ENCODE measurements at places on chromosomes 5 and 9.

- peak; percentile 67 for DNase-seq
These were observed 10.5 kb upstream of the TRIM36 start for GRCh38 chr5:115180165-115180709.

GRCh38 chr5:104283136-104283535 is 720.5 kb upstream of the NUDT12 start:
- DNase-seq, result no peak

DNA sequence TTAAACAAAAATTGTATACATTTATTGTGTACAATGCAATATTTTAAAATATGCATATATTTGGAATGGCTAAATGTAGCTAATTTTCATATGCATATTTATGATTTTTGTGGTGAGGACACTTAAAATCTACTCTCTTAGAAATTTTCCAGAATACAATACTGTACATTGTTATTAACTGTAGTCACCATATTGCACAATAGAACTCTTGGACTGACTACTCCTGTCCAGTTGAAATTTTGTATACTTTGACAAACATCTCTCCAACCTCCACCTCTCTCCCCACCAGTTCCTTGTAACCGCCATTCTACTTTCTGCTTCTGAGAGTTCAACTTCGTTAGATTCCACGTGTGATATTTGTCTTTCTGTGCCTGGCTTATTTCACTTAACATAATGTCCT is 49.2 kb upstream of the TAF11L2 start:
- no peak for DNase-seq

DNA sequence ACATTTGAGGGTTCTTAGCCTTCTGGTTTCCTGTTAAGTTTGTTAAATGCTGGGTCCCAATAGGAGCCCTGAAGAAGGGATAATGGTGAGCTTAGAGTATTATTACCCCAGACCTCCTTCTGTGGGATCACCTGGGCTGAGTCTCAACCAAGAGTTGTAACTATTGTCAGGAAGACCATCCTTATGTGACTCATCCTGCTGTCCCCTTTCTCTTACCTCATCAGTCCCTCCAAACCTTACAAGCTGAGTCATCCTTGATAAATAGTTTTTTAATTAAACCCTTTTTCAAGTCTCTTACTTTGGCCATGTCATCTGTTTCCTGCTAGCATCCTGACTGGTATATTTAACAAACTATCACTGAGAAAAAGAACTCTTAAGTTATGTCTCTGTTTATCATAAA is 502.8 kb downstream of the LRRC70 start:
- DNase-seq, result no peak

- no peak for DNase-seq
These were observed 561.1 kb downstream of the PDE4D start for GRCh38 chr5:59332236-59332973.

- DNase-seq, result no peak
These were observed 1.3 kb upstream of the HAND1 start for GRCh38 chr5:154479160-154479943.

- DNase-seq, result no peak
These were observed 671.9 kb downstream of the NR2F1-AS1 start for GRCh38 chr5:92908952-92909601.

DNA sequence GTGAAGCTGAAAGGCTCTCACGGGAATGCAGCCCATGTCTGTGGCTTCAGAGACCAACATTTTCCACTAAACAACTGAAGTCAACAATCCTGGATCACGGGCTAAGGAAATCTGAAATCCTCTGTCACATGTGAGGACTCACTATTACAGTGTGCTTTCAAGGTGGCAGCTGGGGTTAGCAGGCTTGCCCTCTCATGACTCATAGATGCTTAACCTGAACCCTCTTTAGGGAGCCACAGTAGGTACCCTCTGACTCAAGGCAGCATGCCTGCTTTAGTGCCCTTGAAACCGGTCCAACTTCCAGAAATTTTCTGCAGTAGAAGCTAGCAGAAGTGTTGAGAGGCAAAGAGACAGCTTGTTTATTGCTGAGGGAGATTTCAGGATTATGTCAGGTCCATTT is 232.5 kb downstream of the GABRB2 start:
- no peak for DNase-seq

DNA sequence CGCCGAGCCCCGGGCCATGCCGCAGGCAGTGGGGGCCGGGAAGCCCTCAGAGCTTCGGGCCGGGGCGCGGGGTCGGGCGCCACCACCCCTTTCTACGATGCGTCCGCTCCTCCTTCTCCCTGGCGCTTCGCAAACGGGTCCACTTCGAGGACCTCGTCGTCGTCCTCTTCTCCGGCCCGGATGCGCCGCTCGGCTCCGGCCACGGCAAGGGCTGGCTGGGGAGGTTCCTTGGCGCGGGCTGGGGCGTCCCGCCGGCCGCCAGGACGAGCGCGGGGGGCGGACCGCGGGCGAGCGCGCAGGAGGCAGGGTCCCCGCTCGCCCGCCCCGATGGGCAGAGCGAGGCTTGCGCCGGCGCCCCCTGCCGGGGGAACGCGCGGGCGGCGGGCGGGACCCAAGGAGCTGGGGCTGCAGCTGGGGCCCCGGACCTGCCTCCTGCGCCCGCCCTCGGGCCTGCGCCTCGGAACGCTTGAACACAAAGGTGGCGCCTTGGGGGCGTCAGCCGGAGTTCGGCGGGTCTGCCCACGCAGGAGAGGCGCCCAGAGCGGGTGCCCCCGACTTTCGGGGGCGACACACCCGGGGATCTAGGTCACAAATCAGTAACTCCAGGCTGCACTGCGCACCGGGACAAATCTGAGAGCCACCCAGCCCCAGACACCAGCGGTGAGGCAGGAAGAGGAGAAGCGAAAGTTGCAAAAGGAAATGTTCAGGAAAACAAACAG is at the start of gene ROR2:
TSS of gene ROR2 (minus strand) at position 283 of the 719 bp plus-strand sequence.
- peak; percentile 48 for DNase-seq

DNA sequence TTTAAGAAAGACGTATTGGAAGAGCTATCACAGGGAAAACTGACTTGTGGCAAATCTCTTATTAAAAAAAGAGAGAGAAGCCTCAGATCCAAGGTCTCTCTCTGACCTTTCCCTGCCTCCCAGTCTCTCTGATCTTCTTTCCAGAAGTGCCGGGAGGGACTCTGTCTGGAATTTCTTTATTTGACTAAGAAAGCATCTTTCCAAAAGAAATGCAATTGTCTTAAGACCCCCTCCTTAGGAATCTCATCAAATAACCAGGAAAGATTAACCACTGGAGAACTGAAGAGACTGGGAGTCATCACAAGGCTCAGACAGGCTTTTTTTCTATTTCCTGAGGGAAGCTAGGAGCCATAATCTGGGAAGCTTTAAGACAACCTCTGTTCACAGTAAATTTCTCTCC is 4.6 kb downstream of the C1QTNF3 start:
- DNase-seq, result no peak

DNA sequence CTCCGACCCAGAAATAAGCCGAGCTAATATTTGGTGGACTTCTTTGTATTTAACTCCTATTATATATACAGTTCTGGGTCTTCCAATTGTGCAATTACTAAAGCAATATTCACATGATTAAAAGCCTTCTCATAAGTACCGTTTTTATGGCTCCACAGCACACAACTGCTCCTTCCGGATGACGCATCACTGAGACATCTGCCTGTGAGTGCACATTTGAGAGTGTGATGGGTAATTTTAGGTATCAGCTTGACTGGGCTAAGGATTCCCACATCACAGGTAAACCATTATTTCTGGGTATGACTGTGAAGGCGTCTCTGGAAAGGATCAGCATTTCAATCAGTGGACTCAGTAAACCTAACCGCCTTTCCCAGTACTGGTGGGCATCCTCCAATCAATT is 77.5 kb upstream of the SYK start:
- DNase-seq, result no peak

DNA sequence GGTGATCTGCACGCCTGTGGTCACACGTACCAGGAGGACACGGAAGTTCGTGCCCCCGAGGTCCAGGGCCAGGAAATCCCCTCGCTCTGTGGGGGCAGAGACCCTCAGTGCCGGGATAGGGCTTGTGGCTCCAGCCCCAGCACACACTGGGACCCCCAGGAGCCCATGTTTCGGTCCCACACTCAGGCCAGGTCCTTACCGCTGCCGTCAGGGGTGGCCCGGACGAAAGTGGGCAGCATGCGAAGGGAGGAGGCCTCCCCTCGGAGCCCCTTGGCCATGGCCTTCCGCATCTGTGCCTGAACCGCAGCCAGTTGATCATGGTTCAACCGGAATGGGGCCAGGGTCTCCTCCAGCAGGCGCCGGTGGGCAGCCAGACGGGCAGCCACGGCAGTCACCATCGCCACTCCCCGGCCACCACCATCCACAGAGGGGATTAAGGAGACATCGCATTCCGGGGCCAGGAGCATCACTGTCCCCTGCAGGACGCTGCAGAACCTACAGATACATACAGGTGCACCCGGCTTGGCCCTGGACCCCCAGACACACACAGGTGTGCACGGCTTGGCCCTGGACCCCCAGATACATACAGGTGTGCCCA is 11.8 kb downstream of the HK3 start:
- no peak for DNase-seq

GRCh38 chr9:5586391-5586802 is 42.5 kb upstream of the RIC1 start:
- DNase-seq, result no peak

DNA sequence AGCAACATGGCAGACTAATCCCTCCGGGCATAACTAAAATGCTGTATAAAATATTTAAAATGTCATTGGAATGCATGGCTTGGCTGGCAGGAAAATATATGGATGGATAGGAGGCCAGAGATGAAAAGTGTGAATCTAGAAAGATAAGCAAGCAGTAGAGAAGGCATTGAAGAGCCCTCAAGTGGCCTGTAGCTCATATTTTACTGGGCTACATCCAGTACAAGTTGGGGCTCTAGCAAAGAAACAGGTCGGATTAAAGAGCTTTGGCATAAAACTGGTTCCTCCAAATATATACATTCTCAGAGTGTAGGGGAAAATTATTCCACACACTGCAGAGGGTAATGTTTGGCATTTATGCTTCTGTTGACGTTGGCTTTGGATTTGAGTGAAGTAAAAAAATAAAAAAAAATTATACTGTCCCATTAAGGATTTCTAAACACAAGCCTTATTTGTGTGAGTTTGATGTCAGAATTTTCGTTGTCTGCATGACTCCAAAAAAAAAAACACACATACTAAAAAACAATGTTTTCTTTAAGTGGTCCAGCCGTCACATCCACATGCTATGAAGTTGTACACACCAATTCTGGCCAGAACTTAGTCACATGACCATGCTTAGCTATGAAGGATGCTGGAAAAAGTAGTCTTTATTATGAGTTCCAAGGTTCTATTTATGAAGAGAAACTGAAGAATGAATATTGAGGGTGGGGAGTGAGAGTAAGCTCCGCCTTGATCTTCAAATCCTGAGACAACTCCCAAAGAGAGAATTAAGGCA is 147.0 kb downstream of the TLE1 start:
- no peak for DNase-seq

- no peak for DNase-seq
These were observed 11.7 kb upstream of the SETX start for GRCh38 chr9:132366481-132366880.

DNA sequence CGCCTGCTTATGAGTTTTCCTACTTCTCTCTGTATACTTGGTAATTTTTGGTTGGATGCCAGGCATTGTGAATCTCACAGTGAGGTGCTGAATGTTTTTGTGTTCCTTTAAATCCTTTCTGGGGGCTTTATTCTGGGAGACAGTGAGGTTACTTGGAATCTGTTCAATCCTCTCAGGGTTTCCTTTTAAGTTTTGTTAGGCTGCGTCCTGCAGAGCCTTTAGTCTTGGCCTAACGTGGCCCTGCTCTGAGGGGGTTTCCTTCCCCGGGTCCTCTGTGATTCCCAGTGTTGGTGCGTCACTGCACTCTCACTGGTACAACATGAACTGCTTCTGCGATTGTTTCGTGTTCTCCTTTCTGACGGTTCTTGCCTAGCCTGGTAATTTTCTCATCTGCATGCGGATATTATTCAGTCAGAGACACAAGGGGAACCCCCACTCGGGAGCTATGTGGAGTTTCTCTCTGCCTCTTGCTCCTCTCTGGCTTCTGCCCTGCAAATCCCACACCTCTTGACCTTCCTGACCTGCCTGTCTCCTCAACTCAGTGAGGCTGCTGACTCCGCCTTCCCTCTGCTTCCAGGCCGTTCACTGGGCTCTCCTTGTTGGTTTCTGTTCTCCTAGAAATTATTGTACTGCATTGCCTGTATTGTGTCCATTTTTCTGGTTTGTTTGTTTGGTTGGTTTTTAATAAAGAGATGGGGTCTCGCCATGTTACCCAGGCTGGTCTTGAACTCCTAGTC is 128.1 kb downstream of the DAB2IP start:
- DNase-seq, result no peak

GRCh38 chr9:121272401-121272948 is 4.5 kb downstream of the GSN start:
- DNase-seq, result no peak

DNA sequence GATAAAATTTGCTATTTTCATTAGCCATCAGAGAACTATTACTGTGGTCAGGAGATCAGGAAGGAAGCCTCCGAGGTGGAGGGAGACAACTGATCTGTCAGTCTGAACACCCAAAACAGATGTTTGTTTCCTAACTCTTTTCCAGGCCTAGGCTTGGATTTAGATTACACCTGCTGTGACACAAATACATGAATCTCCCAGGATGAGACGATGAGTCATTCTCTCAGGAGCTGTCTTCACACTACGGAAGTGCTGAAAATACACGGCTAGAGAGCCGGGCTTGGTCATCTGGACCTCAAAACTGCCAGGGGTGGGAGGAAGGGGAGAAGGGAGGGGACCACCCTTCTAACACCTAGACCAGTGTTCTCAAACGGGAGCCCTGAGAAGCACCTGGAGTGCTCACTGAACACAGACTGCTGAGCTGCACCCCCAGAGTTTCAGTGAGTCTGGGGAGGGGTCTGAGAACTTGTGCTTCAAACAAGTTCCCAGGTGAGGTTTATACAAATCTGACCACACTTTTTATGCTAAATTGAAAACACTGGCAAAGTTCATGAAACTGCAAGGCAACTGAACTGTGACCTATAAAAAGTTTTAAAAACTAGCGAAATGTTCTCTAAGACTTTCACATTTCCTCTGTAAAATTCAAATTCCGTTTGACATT is 80.3 kb upstream of the EQTN start:
- DNase-seq, result no peak

DNA sequence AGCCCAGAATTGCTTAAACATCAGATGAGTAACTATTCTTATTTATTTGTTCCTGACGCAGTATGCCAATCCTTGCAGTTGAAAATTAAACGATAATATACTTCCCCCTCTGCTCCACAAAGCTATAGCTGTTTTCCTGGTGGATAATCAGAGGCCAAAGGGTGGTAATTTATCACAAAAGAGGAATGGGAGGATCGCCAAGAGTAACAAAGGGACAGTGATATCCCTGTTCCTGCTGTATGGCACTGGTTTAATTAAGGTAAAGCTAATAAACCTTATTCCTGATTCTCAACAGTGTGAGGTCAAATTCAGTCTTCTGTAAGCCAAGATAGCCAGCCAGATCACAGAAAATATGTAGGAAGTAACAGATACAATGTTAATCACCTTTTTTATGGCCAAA is 33.4 kb upstream of the PTGER4 start:
- DNase-seq, result peak; percentile 91

GRCh38 chr5:31888564-31888963 is 249.6 kb downstream of the PDZD2 start:
- no peak for DNase-seq

- DNase-seq, result no peak
These were observed 116.0 kb upstream of the TARS1 start for GRCh38 chr5:33324667-33325307.

All from NCI-H748 treated with DMSO at 0.1 percent for 48 hours (cell line).